ENCODE measurements at places on chromosomes 4 and X.
A peak's percentile ranks its signal among the peaks of the same experiment; 100 is the strongest.

DNA sequence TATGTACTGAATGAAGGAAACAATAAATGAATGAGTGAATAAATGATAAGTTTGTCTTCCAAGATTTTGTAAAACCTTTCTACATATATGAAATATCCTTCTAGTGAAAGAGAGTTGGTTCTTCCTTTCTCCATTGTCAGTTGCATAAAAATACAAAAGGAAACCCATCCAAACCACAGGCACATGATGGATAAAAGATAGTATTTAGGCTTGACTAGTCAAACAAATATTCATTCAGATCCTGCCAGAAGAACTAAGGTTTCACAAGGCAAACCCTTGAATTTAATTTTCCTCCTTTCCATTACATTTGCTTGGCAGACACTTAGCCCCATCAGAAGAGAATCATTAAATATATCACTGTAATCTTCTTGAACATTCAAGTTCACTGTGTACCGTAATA is 208.4 kb downstream of the COL25A1 start:
- DNase-seq, result no peak

GRCh38 chr4:130257271-130257670 is 1161.3 kb downstream of the C4orf33 start:
- no peak for DNase-seq

DNA sequence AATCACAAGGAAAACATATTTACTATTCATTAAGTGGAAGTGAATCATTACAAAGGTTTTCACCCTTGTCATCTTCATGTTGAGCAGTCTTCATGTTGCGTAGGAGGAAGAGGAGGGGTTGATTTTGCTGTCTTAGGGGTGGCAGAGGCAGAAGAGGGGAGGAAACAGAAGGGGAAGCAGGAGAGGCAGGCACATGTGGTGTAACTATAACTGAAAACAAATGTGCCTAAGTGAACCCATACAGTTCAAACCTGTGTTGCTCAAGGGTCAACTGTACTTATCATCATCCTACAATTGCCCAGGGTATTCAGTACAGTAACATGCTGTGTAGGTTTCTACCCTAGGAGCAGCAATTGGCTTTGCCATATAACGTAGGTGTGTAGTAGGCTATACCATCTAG is 47.2 kb downstream of the SYNPO2 start:
- no peak for DNase-seq

- no peak for DNase-seq
These were observed 30.4 kb upstream of the LAMP2 start for GRCh38 chrX:120499301-120500072.

GRCh38 chr4:87843936-87844335 is 11.2 kb downstream of the MEPE start:
- DNase-seq, result no peak

- DNase-seq, result no peak
These were observed 83.6 kb downstream of the CHM start for GRCh38 chrX:85963736-85964135.

- DNase-seq, result no peak
These were observed 43.9 kb upstream of the GEMIN8 start for GRCh38 chrX:14073556-14073955.

- no peak for DNase-seq
These were observed 35.0 kb upstream of the HS3ST1 start for GRCh38 chr4:11463707-11464106.

GRCh38 chrX:133005042-133005441 is 46.6 kb upstream of the HS6ST2 start:
- DNase-seq, result no peak

- no peak for DNase-seq
These were observed 35.4 kb downstream of the CCSER1 start for GRCh38 chr4:90162566-90162965.

- no peak for DNase-seq
These were observed 88.0 kb upstream of the CBR4 start for GRCh38 chr4:169098054-169098497.

DNA sequence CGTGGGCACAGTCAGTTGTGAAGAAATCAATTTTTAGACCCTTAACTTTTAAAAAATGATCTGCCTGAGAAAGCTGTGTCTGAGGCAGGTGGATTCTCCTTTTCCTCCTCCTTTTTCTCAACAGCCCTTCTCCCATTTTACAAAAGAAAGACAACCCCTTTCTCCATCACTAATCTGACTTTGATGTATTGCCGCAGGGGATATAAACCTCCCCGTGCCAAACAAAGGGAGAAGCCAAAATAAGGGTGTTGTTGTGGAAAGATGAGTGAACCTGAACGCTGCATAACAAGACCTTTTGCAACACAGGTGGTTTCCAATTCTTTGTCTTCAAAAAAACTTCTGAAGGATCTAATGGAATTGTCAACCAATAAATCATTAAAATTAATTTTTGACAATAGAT is 8.4 kb upstream of the FHL1 start:
- DNase-seq, result no peak

DNA sequence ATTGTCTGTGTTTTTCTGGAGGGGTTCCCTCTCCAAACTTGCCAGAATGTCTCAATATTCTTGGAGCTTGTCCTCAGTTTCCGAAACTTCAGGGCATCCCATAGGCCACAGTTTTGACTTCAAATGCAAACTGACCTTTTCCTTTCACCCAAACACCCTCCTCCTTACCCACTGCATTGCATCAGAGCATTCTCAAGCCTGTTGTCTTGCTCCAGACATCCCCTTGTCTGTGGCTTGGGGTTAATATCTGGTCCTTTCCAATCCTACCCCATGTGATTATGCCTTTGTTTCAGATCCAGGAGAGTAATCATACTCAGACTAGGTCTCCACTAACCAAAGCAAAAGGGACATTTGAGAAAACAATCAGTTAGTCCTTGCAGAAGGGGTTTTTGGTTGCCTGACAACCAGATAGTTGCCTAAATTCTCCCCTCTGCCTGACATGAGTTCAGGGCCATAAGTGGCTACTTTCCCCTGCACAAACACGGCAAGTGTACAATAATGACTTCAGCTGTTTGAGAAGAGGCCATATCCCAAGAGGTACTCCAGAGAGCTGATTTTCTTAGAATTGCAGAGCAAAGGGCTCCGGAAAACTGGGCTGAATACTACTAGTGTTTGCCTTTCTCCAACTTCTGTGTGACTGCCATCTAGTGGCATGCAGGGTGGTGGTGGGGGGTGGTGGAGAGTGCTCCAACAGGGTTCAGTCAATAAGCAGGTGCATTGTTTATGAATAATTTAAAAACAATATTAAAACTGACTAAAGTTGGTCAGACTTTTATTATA is 130.2 kb downstream of the CHRDL1 start:
- DNase-seq, result peak; percentile 59

GRCh38 chr4:154984616-154985015 is 203.5 kb downstream of the RBM46 start:
- DNase-seq, result no peak

DNA sequence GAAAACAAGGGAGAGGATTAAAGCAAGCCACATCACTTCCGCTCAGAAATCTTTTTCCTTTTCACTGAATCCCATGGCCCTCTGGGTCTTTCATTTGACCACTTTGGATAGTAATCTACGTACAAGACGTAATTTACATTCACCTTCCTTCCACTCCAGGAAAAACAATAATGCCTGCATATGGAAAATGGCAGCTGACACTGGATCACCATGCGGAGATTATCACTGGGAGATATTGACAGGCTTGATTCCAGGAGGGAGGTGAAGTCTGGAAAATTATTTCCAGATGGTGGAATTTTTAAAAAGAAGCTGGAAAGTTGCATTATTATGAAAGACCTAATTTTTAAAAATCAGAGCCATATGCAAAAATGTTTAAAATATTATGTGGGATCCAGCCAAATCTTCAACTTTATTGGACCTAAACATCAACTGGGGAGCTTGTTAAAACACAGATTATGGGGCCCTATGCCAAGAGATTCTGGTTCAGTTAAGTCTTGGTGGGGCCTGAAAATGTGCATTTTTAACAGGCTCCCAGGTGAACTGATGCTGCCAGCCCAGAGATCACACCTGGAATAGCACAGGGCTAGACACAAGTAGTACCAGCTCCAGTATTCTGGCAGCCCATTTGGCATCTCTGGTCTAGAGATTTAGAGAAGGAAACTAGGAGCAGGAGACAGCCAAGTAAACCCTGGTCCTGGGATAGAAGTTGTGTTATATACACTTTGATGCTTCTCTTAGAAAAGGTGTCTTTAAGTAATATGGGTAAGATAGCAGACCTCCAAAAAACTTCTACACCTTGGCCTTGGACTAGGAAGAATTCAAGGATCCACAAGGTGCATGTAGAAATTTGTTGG is 290.3 kb upstream of the LDB2 start:
- no peak for DNase-seq

DNA sequence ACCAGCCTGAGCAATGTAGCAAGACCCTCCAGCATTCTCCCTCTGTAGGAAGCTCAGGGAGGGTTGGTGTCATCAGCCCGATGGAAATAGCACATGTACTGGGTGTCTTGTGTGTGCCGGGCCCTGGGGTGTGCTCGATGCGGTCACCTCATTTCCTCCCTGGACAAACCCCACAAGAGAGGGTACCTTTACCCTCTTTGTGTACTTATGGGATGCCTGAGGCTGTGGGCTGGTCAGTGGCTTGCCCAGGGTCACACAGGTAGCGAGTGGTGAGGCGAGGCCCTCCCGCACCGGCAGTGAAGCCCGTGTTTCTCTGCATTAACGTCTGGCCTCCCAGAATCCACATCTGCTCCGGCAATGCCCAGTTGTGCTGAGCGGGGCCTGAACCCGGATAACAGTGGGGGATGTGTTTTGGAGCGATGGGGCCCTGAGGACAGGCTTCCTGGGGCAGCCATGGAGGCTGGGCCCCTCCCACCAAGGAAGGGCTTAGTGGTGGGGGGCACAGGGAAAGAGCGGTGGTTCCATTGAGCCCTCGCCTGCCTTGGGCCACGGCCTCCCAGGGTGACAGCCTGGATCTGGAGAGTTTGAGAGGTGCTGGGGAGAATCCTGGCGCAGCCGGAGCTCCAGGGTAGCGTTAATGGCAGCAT is 8.1 kb downstream of the PSAPL1 start:
- no peak for DNase-seq

- no peak for DNase-seq
These were observed at the start of gene HOPX for GRCh38 chr4:56681158-56681852. Gene HOPX (minus strand): TSS chr4:56681296. CDS start chr4:56657816, 23,480 bp downstream.

- no peak for DNase-seq
These were observed 12.0 kb downstream of the DHRSX start for GRCh38 chrX:2488621-2489285.

- no peak for DNase-seq
These were observed 8.5 kb downstream of the PTTG2 start for GRCh38 chr4:37968747-37969146.

GRCh38 chr4:74480267-74480666 is 35.3 kb downstream of the AREG start:
- DNase-seq, result no peak

GRCh38 chr4:62210486-62210885 is 1010.4 kb downstream of the ADGRL3 start:
- DNase-seq, result no peak

DNA sequence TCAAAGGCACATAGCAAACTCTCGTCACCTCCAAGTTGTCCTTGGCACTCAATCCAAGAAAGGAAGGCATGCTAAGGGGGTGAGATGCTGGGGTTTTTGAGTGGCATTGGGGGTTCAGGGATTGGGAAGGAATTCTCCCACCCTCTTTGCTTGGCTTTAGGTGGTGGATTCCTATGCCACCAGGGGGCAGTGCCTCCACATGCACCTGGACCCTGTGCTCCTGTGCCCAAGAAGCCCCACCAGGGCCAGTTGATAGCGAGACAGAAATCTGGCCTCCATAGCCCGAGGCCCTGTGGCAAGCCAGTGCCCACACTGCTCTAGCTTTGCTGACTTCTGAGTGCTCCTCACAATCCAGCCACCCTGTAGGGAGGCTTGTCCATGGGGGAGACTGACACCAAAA is 2.0 kb upstream of the FATE1 start:
- DNase-seq, result peak; percentile 36

DNA sequence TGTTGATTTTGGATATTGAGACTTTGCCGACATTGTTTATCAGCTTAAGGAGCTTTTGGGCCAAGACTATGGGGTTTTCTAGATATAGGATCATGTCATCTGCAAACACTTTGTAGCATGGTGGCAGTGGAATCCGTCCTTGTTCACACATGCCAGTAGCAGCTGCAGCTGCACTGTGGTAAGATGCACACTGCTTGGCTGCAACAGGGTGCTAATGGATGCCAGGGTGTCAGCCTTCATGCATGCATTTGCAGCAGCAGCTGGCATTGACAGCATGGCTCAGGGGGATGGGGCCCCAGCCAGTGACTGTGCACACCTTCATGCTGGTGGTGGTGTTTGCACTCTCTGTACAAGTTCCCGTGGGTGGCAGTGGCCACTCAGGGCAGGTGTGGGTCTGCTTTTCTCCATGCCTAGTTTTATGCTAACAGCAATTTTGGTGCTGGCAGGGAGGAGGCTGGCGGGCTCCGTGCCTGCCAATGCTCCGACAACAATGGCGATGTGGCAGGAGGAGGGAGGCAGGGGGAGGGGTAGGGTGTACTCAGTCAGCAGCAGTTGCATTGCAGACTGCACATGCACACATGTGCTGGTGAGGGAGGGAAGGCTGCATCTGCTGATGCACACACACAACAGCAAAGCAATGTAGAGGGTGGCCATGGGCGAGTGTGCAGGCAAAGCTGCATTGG is 37.5 kb downstream of the BEX3 start:
- DNase-seq, result no peak

DNA sequence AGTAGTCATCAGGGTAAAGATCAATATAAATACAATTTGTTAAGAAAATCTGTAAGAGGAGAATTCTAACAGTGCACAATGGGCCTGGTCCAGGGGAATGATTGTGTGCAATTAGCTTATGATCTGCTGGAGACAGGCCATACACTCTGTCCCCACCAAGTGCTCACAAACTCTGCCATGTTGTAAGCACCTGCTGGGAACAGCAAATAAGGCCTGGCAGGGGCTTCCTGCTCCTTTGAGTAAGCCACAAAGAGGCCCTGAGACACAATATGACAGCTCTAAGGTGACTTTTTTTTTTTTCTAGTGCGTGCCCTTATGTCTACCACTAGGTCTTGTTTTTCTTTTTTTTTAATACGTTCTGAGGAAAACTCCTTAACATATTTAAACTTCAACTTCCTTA is 866.3 kb upstream of the PCDH7 start:
- no peak for DNase-seq

- DNase-seq, result no peak
These were observed 1235.5 kb upstream of the TENM3 start for GRCh38 chr4:181007751-181008150.

DNA sequence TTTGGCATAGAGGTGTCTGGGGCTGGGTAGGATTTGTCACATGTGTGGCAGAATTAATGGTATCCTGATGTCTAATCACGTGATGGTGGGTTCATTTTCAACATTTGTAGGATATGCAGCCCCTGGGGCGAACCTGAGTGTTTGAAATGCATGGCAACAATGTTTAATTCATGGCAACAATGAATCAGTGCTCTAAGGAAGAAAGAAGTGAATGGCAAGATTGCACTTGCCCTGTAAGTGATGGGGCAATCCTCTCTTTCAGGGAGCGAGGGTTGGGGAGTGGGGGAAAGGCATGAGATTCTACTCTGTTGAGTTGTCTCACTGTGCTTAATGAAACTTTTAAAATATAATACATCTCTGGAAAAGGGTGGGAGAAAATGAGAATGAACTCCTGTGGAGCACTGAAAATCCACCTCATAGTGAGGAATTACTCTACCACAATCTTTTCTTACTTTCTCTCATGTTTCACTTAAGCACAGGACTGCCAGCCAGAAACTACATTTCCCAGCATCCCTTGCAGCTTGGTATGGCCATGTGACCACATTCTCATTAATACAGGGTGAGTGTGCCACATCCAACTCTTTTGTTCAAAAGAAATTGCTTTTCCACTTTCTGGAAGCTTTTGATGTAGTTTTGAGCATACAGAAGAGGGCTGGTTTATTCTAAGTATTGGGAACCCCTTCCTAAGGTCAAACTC is 64.0 kb upstream of the PGM2 start:
- no peak for DNase-seq
